Hematopoietic multipotent progenitor cell treated with erythropoietin and hydrocortisone succinate and interleukin-3 and kit ligand, for 17 days (in vitro differentiated cells): ENCODE measurements at places on chromosomes 3 and 15.

GRCh38 chr15:89143503-89144162 lies 55.4 kb downstream of the ABHD2 start:
- DNase-seq = no peak

DNA sequence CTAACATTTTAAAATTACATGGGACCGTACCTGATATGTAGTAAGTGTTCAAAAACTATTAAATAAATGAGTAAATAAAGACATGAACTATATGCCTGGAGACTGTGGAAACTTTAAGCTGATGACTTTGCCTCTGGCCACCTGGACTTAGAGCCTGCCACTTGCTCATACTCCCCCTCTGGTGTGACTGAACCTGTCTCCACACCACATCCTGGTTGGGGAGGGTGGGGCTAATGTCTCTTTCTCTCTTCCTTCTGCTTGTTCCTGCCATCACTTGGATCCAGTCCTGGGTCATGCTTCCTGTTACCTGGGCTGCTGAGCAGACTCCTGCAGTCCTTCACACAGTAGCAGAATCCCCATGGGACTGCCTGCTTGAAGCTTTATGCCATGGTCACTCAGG lies 8.2 kb upstream of the TMEM158 start:
- no peak for DNase-seq

DNA sequence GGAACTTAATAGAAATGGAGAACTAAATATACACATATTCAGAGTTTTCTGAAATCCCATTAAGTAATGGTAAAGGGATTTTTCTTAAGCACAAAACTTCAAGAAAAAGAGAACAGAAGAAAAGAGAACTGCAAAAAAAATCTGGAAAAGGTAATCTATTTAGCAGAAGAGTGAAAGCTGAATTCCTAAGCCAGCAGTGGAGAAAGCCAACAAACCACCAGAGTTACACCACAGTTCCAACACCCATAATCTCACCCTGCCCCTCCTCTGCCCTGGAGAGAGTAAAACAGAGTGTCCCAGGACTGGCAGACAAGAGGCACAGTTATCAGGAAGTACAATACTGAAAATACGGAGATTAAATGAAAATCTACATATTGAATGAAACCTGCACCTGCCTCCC lies 29.4 kb downstream of the TP53BP1 start:
- DNase-seq = no peak

DNA sequence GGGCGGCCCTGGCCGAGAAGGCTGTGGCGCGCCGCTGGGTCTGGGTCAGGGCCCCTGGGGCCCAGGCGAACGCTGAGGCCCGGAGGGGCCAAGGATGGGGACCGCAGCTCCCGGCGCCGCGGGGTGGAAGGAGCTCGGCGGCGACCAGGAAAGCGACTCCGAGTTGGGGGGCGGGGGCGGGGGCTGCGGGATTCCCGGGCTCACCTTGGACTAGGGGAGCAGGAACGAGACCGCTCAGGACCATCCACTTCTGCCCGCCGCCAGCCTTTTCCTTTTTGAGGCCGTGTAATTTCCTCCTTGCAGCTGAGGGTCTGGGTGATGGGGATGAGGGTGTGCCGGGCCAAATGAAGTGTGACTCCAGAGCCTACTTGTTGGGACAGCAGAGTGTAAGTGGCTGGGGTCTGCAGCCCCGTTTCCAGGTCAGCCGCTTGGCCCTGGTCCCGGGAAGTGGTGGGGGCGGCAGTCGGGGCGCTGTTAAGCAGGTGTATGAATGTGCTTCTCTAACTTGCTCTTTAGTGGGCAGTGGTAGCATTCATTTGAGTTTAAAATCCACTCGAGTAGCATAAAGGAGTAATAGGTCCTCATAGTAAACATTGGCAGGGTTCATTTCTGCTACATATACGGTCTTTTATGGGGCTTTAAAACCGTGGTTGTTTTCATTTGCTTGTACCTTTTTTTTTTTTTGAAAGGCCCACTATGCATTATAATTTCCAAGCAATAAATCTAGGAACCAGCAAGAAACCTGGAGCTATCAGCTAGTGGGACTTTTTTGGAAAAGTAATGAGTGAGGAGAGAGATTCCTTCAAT lies 717 bp downstream of the PXK start:
- peak; percentile 36 for DNase-seq

GRCh38 chr3:37752649-37753025 lies 109.0 kb upstream of the CTDSPL start:
- DNase-seq = no peak

- DNase-seq = no peak
Measured at GRCh38 chr3:124492824-124493223, 237.4 kb upstream of the UMPS start.

- DNase-seq = no peak
Measured at GRCh38 chr3:14429237-14429636, 26.8 kb downstream of the SLC6A6 start.
